ENCODE measurements at places on chromosomes 3 and 15. TPM values are rescaled to one million over a fixed set of nuclear protein-coding genes. Genes with fewer than 3 reads are reported as not detected.

The ITPKA gene
- total RNA-seq: 0.89 TPM

DNA sequence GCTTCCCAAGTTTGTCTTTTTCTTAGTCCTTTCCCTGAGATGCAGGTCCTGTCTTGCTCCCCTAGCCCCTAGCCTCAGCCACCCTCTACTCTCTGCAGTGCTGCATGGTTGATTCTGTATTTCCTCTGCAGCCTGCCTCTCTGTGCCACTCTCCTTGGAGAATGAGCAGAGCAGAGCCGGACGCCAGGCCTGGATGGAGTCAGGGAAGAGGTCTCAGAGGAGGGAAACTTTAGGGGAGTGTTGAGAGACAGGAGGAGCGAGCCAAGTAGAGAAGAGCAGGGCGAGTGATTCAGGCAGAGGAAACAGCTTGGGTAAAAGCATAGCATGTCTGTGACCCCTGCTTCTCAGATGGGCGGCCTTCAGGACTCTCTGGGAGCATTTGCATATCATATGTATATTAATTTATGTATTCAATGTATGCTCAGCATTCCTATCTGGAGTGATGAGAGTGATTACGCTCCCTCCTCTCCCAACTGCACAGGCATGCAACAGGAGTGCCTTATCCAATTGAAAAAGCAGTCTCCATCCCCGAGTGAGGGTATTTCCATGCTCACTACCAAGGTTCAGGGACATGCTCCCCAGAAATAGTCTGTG is 166.7 kb downstream of the RORA start:
- no peak for DNase-seq

DNA sequence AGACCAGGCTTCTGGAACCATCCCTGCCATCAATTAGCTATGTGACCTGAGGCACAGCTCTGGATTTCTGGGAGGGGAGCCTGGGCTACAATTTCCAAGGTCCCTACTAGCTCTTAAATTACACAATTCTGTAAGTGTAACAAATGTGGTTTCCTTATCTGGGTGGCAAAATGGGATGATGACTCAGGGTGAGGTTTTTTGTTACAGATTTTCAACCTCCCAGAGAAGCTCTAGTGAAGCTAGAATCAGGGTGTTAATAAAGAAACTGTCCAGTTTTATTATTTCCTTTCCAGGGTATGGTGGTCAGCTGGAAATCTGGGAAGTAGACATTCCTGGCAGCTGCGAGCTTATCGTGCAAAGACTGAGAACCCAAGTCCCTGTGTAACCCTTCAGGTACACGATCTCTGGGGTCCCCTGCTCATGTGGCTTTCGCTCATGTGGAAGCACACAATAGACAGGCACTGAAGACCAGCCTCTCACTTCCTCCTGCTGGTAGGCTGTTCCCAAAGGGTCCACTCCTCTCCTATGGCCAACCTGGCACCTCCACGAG is 7.3 kb downstream of the RAB27A start:
- no peak for DNase-seq

DNA sequence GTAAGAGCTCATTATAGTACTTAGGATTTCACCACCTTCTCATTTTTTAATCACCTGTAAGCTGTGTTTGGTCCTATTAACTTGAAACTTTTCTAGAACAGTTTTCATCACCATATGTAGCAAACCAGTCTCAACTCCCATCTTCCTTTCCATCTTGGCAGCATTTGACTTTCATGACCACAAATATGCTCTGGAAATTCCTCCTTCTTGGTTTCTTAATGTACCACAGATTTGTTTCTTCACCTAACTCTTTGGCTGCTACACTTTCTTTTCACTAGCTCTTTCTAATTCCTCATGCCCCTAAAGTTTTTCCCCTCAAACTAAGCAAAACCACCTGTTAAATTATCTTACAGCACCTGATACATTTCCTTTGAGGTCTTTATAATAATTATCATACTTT is 13.2 kb upstream of the NMB start:
- no peak for DNase-seq

DNA sequence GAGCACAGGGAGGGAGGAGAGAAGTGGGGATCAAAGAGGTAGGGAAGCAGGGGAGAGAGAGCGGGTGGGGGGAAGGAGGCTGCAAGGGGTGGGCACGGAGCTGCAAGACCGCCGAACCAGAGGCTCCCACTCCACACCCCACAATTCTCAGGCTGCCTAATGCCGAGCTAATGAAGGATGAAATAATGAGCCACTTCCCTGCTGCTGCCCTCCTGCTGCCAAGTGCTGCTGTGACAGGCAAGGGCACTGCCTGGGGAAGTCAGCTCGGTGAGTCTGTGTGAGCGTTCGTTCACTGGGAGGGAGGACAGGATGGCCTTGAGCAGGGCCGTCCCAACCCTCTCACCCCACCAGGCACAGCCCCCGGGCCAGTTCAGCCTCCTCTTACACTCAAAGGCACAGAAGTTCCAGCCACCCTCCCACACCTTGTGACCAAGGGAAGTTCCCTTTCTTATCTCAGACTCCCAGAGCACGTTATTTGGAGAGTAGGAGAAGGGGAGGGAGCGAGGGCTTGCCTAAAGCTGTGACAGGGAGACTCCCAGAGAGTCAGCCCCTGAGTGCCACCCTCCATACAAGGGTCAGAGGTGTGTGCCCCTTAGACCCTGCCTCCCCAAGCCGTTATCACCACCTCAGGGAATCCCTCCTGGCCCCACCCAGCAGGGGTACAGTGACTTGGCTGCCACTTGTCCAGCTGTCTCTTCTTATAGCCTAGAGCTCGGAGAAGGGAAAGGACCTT is 12.4 kb downstream of the GLYCTK start:
- DNase-seq: no peak

GRCh38 chr15:59447367-59447766 is 9.4 kb downstream of the FAM81A start:
- DNase-seq: no peak

GRCh38 chr15:93252780-93253179 is 163.8 kb upstream of the RGMA start:
- DNase-seq: no peak

DNA sequence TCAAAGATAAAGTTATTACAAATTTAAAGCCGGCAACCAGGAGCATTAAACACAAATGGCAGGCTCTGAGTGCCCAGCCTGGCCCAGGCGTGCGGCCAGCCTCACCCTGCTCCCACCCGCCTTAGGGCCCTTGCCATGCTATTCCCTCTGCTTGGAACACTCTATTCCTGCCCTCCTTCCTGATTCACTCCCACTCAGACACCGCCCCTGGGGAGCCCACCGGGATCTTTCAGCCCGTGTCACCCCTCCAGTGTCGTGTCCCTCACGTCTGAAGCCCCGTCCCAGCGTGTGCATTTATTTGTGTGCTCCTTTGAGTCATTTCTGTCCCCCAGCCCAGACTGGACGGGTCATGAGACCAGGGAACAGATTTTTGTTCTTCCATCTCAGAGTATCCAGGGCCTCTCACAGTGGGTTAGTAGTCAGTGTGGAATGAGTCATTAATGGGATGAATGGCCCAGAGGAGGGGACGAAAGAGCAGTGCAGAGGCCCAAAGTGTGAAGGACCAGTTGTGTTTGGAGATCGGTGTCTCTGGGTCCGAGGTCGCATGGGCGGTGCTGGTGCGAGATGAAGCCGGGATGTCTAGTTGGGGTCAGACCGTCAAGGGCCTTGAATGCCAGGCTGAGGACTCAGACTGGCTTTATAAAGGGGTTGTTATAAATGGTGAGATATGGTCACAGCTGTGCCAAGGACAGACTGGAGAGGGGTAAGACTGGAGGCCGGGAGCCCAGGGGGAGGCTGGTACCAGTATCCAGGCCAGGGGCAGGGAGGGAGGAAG is 58.9 kb upstream of the SLC6A6 start:
- DNase-seq: no peak

DNA sequence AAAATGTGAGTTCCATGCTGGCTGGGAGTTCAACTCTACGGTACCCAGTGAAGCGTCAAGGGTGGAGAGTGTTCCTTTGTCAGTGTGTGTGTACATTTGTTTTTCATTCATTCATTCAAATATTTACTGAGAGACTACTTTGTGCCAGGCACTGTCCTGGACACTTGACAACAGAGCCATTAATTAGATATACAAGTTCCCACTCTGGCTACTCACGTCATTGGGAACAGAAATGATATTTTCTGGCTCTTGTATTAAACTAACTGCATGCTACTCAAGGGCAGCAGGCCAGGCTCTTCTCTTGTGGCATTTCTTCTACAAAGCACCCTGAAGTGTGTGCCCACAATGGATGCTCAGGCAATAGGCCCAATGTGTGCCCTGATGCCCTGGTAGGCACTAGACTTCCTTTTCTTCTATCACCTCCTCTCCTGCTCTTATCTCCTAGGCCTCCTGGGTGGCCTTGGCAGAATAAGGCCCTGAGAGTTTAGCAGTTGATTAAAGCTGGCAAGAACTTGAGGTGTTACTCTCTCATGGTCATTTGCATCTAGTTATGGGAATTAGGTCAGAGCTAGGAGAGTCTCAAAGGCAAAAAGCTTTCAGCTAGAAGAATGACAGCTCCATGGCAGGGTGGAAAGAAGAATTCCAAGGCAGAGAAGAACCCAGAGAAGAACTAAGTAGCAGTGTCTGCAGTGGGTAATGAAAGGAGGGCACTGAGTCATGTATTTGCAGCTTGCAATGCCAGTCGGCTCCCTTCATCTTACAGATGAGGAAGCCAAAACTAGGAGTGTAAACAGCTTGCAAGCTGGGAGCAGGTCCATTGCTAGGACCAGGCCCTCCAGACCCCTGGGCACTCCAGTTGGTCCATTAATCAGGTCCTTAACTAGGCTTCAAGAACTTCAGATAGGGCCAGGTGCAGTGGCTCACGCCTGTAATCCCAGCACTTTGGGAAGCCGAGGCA is 14.0 kb upstream of the SMAD3 start:
- no peak for DNase-seq

- DNase-seq: no peak
Observed at GRCh38 chr15:85329561-85330422, 50.6 kb upstream of the AKAP13 start.
